ENCODE measurements at places on chromosomes 2 and 18.

DNA sequence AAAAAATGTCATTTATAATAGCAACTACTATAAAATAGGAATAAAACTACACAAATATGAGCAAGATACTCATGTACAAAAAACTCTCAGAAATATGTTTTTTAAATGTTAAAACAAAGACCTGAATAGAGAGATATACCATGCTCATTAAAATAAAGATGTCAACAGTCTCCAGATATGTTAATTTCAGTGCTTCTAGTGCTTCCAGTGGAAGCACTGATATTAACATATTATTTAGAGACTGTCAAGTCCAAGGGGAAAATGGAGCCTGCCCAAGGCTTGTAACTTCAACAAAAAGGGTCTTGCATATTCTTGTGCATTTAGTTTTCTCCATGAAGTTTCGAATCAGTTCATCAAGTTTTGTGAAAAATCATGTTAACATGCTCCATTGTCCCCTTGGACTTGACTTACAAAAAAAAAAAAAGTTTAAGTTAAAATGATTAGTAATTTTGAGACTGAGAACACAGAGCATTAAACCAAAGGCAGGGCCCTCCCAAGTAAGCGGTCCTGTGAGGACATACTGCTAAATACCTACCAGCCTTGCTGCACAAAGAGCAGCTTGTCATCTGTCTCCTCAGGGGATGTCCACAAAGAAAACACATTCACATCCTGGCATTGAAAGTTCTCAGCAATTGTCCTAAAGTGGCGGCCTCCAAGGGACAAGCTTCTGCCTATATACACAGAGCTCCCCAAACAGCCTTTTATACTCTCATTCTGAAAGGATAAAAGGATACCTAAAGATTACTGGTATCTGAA, 501.9 kb upstream of the CHAC2 start:
- no peak for DNase-seq

DNA sequence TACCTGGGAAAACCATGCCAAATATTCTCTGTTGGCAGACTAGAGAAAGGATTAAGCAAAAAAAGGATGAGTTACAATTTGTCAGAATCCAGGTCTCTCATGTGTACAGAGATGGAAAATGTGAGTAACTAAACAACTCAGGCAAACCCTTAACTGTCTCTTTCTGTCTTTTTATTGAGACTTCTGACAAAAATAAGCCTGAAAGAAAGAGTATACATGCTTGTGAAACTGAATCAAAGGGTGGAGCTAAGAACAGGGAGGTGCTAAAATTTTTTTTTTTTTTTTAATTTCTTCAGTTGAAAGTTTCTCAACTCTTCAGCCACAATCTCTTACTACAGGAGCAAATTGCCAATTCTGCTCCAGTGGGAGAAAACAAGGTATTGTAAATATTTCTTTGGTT, at the start of gene SERPINB10:
Gene SERPINB10 (plus strand): TSS at position 295 of the 400 bp plus-strand sequence. CDS start 7,553 bp downstream, outside the sequence.
- DNase-seq: no peak

DNA sequence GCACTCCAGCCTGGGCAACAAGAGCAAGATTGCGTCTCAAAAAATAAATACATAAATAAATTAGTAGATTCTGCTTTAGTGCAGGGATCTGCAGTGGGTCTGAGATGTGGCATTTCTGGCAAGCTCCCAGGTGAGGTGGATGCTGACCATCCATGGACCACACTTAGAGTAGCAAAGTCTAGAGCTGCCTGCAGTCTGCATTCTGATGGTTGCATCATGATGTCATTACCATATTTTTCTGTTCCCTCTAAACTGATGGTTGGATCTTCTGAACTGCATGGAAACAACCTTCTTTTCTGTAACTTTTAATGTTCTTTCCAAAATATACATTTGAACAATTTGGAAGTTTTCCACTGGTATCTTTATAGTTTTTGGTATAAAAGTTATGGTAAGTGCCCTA, 42.9 kb downstream of the MYL12B start:
- DNase-seq: no peak

- no peak for DNase-seq
These were observed 3.7 kb downstream of the NPPC start for GRCh38 chr2:231922311-231923009.

DNA sequence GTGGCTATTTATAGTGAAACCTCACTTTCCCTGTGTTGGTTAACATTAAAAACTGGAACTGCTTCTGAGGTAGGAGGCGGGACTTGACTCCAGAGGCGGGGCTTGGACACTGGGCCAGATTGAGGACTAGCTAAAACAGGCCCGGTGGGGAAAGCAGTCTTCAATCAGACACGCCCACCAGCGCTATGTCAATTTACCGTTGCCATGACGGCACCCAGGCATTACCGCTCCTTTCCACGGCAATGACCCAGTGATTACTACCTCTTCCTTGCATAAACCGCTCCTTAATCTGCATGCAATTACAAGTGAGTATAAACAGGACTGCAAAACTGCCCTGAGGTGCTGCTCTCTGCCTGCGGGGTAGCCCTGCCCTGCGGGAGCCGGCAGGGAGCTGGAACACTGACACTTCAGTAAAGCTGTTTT, 35.3 kb downstream of the LRRFIP1 start:
- DNase-seq: peak; percentile 16

GRCh38 chr2:99754210-99754609, 264.4 kb upstream of the REV1 start:
- no peak for DNase-seq
